PC-9 (cell line): ENCODE measurements at places on chromosomes 13 and 19.

DNA sequence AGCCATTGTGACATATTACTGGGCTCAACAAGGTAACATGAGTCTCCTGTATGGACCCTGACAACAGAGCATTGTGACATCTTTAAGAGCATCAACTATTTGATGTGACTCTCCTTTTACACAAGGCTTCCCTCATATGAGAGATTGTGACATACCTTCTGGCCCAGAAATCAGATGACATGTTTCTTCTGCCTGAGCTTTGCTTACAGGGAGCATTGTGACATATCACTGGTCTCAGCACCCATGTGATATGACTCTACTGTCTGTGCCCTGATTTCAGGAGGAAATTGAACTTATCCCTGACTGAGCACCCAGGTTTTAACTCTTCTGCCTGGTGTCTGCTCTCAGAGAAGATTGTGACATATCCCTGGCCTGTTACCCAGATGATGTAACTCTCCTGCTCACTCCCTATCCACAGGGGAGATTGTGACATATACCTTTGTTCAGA, 15.9 kb upstream of the ZNF681 start:
- peak overlapping the region; percentile 6; the same call in 1 of the 2 replicates for H3K27ac ChIP-seq
- DNase-seq: no peak
- no peak overlapping the region for H3K4me3 ChIP-seq
- H3K4me1 ChIP-seq: 0 out of 2 replicates have a peak, but pooled peaks cover 16% of the 10 kb centered on the region
- no peaks in the 10 kb centered on the region for H3K27me3 ChIP-seq

GRCh38 chr19:50646074-50646807, 3.0 kb upstream of the C19orf81 start:
- H3K27ac ChIP-seq: no peak overlapping the region
- peak; percentile 5 for DNase-seq
- peaks cover 87% of the 10 kb centered on the region for H3K27me3 ChIP-seq

DNA sequence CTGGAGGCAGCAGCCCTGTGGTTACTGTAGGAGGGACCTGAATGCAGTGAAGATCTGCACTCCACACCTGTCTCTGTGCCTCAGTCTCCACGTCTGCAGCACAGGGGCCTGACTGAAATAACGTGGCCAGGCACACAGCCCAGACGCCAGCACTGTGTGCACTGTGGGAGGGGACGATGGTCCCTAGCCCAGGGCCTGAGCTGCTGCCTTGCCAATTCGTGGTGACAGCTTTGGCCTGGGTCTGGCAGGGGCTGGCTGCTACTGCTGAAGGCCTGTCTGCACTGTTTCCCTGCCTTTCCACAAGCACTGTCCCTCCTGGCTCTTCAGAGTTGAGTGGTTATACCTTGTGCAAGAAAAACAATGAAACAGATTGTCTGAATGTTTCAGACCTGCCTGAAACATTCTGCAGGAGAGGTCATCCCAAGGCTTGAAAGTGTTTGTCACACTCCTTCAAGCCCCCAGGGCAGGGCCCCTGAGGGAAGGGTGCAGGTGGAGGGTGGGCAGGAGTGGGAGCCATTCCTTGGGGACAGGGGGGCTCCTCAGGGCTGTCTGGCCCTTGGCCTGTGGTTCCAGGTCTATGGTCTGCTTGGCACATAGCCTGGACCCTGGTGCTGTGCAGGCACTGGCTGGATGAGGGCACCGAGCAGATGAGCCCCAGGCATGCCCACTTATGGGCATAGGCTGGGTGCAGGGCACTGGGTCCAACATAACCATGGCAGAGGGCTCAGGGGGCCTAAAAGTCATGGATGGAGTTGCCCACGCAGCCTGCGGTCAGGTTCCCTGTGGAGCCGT, 38.7 kb upstream of the LDLR start:
- DNase-seq: no peak
- no peaks in the 10 kb centered on the region for H3K27me3 ChIP-seq

- no peak overlapping the region for H3K4me3 ChIP-seq
- H3K27ac ChIP-seq: no peak overlapping the region
- H3K4me1 ChIP-seq: no peaks in the 10 kb centered on the region
- DNase-seq: no peak
Observed at GRCh38 chr13:32159137-32159869, 127.7 kb downstream of the FRY start.

GRCh38 chr13:98595134-98595533, 18.2 kb upstream of the STK24 start:
- H3K36me3 ChIP-seq: no peaks in the 10 kb centered on the region
- H3K27ac ChIP-seq: no peak overlapping the region
- no peak overlapping the region for H3K4me3 ChIP-seq
- H3K4me1 ChIP-seq: 0 out of 2 replicates have a peak, but pooled peaks cover 4% of the 10 kb centered on the region
- DNase-seq: no peak
- H3K27me3 ChIP-seq: no peaks in the 10 kb centered on the region

DNA sequence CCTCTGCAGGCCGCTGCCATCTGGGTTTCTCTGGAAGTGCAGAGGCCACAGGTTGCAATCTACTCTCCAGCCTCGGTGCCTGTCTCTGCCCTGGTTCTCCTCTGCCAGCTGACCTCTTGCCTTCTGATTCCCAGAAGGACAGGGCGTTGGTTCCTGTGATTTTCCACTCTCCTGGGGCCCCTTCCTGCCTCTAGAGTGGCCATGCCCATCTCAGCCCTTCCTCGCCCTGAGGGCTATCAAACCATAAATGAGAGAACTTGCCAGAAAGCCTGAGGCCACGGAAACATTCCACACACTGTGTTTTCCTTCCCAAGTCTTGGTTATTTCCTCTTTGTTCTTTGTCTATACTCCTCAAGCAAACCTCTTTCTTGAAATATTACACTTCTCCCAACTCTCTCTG, 146.2 kb downstream of the SHISA2 start:
- H3K4me3 ChIP-seq: no peak overlapping the region
- no peaks in the 10 kb centered on the region for H3K36me3 ChIP-seq
- no peak overlapping the region for H3K27ac ChIP-seq
- H3K4me1 ChIP-seq: no peaks in the 10 kb centered on the region
- peaks cover 88% of the 10 kb centered on the region for H3K27me3 ChIP-seq

- H3K4me3 ChIP-seq: no peak overlapping the region
- H3K27me3 ChIP-seq: peaks cover 65% of the 10 kb centered on the region
- no peaks in the 10 kb centered on the region for H3K36me3 ChIP-seq
Observed at GRCh38 chr19:41687419-41687818, 651 bp downstream of the CEACAM7 start.

DNA sequence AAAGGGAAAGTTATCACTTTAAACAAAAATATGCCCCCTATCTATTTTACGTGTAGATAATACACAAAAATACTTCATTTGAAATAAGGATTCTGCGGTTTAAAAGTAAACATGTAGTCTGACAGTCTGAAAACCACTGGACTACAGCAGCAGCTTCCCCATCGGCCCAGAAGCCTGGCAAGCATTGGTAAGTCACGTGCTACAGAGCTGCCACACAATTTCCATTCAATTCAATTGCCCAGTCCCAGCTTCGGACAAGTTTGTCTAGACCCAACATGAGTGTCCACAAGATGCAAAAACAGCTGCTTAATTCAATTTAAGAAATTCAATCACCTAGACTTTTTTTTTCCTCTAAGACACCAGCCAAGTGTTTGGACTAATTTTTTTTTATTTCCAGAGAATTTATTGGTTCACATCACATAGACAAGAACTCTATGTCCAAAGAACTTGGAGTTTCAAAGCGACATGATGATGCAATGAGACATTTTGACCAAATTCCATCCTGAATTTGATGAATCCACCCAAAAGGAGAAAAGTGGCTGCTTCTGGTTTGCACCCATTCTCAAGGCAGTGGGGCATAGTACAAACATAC, 458.9 kb downstream of the COG6 start:
- no peak overlapping the region for H3K27ac ChIP-seq
- H3K4me3 ChIP-seq: no peak overlapping the region
- no peaks in the 10 kb centered on the region for H3K27me3 ChIP-seq
- peaks cover 23% of the 10 kb centered on the region for H3K4me1 ChIP-seq
- no peaks in the 10 kb centered on the region for H3K36me3 ChIP-seq

DNA sequence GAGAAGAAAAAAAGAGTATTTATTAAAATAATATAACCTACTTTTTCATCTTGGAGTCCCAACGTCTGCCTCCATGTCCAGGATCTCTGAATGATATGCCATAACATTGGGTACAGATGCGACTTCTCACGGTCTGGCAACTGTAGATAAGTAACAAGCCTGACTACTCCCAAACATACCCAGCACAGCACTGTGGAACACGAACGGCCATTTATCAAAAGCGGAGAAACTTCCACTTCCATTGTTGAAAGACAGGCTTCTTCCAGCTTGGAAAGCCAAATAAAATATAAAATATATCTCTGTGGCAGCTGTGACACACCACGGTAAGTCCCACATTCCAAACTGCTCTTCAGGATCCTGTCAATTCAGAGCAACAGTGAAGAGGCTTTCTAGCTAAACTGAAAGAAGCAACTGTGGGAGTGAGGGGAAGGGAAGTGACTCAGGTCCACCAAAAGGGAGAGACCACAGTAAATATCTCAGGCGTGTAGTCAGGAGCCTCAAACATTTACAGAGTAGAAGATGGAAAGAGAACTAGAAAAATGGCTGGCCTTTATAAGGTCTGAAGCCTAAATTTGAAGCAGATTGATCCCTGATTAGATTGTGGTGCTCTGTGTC, 331.7 kb downstream of the LIG4 start:
- H3K4me1 ChIP-seq: peaks cover 16% of the 10 kb centered on the region; the same call in 1 of the 2 replicates
- no peaks in the 10 kb centered on the region for H3K27me3 ChIP-seq
- no peak overlapping the region for H3K4me3 ChIP-seq
- H3K27ac ChIP-seq: no peak overlapping the region
